ENCODE measurements at places on chromosomes 7 and 10.
A peak's percentile ranks its signal among the peaks of the same experiment; 100 is the strongest.

DNA sequence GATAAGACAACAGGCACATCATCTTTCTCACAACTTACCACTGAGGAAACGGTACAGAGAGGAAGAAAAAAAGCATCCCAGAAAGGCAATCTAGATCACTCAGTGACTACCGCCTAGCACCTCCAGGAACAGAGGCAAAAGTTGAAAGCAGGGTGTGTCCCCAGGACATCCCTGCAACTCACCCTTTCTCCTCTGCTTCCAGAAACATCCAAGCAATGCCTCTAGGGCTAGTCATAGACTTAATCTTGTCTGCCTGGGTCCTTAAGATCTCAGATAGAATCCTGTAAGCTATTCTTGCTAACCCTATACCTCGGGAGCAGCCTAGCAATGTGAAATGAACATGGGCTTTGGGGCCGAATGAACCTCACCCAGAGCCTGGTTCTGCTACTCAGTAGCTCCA, 18.8 kb upstream of the PDCD4 start:
- DNase-seq = no peak

DNA sequence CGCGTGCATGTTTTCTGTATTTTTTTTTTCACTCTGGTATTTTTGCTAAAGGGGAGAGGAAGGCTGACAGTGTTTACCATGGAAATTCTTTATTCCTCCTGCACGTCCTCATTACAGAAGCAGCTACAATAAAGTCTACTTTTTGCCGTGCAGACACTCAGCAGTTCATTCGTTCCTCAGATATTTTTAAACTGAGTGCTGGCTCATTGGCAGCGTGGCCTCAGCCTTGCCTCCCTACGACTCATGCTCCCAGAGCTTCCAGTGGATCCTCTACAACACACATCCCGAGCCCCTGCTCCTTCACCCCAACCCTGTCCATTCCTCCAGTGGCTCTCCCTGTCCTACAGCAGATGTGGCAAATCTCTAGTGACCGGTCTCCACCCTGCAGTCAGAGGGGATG, 239.2 kb upstream of the ZMIZ1 start:
- no peak for DNase-seq

GRCh38 chr10:133313192-133313591, 4.5 kb downstream of the ZNF511 start:
- DNase-seq = no peak

- no peak for DNase-seq
Observed at GRCh38 chr10:71483885-71484751, 87.4 kb downstream of the CDH23 start.

DNA sequence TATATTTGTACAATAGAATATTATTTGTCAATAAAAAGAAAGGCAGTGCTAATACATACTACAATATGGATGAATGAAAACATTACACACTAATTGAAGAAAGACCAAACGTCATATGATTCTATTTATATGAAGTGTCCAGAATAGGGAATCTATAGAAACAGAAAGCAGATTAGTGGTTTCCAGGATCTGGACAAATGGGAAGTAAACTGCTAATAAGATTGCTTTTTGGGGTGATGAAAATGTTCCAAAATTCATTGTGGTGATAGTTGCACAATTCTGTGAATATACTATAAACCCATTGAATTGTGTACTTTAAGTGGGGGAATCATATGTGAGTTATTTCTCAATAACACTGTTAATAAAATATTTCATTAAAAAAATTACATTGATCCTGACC, 78.2 kb upstream of the IFRD1 start:
- no peak for DNase-seq

GRCh38 chr10:76393875-76394706, 962.7 kb downstream of the LRMDA start:
- no peak for DNase-seq

DNA sequence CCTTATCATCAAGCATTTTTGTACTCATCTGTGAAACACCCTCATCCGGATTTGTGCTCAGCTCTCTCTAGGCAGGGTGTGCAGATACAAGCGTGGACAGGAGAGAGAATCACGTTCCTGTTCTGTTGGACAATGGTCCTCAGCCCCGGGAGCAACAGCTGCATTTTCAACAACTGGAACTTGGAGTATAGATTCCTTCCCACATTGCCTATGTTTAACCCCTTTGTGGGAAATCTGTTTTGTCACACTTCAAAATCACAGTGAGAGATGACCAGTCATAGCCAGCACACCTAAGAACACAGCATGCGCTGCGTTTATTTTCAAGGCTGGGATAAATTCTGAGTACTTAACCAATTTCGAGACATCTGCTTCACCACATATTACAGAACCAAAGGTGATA, 32.5 kb downstream of the MAP3K8 start:
- no peak for DNase-seq

- peak; percentile 16 for DNase-seq
Observed at GRCh38 chr10:99232360-99232999, 3.2 kb downstream of the HPSE2 start.

DNA sequence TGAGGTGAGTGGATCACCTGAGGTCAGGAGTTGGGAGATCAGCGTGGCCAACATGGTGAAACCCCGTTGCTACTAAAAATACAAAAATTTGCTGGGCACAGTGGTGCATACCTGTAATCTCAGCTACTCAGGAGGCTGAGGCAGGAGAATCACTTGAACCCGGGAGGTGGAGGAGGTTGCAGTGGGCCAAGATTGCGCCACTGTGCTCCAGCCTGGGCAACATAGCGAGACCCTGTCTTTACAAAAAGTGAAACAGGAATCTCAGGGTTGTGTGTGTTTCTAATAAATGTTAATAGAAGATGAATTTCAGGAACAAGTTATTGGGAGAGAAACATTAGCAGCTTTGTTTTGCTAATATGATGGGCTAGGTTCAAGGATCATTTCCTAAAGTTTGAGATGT, 19.9 kb downstream of the PPP2R2D start:
- DNase-seq = no peak

DNA sequence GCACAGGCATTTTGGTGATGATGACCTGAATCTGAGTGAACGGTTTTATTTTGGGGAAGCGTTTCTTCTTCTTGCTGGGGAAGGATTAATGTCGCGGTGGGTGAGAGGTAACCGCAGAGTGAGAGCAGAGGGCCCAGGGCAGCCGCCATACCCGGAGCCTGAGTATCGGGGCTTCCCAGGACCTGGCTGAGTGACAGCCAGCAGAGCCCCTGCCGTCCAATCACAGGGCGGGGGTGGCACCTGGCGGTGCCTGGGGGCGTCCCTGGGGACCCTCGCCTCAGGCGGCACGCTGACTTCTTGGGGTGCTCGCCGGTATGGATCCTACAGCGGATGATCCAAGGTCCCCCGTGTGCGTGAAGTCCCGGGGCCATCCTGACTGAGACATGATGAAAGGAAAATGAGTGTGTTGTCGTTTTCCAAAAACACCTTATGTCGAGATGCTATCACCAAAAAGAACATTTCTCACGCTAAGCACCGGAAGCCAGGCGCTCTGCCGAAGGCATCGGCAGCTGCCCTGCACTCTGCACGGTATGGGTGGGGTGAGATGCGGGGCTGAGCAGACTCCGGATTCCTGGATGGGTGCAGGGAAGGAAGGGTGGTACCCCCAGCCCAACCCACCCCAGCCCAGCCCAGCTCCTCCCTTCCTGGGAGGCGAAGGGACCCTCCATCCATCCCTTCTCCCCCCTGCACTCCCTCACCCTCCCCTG, 227.9 kb upstream of the SHH start:
- DNase-seq = no peak

GRCh38 chr10:107453561-107453960, 289.1 kb upstream of the SORCS1 start:
- DNase-seq = no peak

- peak; percentile 26 for DNase-seq
Observed at GRCh38 chr10:81978238-81978637, 103.2 kb downstream of the NRG3 start.

DNA sequence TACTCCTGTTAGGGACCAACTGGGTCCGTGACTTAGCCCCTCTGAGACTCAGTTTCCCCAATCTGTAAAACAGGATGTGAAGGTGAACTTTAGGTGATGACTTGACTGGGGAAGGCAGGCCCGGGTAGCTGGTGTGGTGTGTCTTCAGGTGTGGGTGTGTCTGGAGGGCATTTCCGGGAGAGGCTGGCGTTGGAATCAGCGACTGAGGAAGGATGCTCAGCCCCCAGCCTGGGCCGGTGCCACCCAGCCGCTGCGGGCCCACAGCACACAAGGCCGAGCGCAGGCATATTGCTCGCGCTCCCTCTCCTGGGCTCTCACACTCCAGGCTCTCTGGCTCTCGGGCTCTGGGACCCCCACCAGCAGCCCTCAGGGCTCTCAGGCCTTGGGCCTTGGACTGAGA, 31.7 kb upstream of the CNPY1 start:
- no peak for DNase-seq

- peak; percentile 89 for DNase-seq
Observed at GRCh38 chr10:95793401-95794045, 37.6 kb downstream of the ENTPD1 start.

GRCh38 chr7:7576344-7576743, 9.7 kb downstream of the MIOS start:
- no peak for DNase-seq

GRCh38 chr7:158683541-158683940, 21.1 kb downstream of the NCAPG2 start:
- DNase-seq = no peak

- no peak for DNase-seq
Observed at GRCh38 chr7:46932306-46932675, 649.6 kb downstream of the TNS3 start.

DNA sequence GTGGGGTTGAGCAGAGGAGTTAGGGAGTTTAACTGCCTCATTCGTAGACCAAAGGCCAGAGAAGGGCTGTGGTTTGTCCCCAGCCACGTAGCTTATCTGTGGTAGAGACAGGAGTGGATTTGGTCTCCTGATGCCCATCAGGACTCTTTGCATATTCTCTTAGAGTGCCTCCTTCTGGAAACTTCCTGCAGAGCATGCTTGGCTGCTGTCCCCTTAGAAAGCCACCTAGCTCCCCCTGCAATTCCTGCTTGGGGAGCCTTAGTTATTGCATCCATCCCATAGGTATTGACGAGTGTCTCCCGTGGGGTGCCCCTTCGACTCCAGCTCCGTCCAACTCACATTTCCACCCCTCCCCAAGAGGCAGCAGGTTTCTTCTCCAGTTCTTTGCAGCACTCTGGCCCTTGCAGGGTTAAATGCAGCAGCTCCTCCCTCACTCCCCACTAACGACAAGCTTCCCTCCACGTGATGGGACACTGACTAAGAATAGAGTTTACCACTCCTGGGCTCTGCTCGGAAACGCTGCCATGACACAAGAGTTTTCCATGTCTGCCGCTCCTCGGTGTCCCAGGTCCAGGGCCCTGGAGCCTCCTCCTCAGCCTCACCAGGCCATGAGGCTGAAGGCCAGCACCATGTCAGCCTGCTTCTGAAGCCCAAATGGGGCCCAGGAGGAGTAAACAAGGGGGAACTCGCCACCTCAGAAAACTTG, 147.8 kb upstream of the UNC5B start:
- no peak for DNase-seq

- no peak for DNase-seq
Observed at GRCh38 chr7:32525839-32526238, 30.6 kb downstream of the AVL9 start.

GRCh38 chr7:29039821-29040578, 81.9 kb upstream of the TRIL start:
- DNase-seq = no peak

- no peak for DNase-seq
Observed at GRCh38 chr7:45389073-45389872, 184.9 kb upstream of the ADCY1 start.

DNA sequence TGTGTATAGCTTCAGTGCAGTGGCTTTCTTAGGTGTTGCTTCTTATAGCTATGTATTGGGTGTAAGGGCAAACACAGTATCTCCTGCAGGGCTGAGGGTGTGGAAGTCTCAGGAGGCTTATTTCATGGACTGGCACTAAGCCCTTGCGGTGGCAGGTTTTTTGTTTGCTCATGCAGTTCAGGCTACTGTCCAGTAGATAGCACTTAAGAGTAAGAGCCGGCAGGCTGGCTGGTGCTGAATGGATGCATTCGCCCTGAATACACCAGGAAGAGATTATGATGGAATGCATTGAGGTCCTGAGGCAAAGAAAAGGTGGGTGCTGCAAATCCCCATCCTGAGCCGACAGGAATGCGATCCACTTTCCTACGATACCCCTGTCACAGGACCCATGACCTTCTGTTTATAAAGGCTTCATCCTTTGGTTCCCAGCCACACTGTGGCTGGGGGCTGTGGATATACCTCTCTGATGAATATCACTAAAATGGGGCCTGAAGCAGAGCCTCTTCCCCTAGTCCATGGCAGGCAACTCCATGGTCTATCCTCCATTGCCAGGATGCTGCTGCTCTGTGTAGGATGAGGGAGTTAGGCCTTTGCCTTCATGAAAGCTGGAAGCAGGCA, 44.9 kb downstream of the ANXA8 start:
- DNase-seq = peak; percentile 28

- no peak for DNase-seq
Observed at GRCh38 chr7:29488203-29488970, 75.2 kb upstream of the PRR15 start.

GRCh38 chr10:91610444-91610843, 22.4 kb downstream of the PPP1R3C start:
- no peak for DNase-seq

DNA sequence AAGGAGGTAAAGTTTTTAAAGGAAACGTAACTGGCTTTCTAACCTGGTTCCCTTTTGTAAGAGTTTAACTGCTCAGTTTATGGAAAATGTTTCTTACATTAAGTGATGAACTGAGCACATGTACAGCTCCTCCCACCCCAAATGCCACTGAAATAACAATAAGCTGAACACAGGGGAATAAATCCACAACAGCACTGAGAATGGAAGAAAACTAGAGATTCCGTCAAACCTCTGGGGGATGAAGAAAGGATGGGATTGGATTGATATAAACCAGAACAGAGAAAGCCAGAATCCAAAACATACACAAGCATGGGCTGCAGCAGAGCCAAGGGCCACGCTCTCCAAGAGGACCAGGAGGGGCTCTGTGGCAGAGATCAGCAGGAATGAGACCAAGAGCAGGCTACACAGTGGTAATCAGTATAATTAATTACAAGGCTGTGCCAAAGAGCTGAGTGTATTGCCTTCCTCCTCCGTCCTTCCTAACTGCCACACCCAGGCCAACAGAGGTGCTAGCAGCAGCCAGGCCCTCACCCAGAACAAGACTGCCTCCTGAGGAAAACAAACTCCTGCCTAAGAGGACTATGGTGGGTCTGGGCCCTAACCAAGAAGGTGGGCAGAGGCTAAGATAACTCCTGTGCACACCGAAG, 73.9 kb downstream of the KIAA1549 start:
- no peak for DNase-seq

GRCh38 chr7:2853147-2853546, 9.0 kb upstream of the GNA12 start:
- DNase-seq = no peak

DNA sequence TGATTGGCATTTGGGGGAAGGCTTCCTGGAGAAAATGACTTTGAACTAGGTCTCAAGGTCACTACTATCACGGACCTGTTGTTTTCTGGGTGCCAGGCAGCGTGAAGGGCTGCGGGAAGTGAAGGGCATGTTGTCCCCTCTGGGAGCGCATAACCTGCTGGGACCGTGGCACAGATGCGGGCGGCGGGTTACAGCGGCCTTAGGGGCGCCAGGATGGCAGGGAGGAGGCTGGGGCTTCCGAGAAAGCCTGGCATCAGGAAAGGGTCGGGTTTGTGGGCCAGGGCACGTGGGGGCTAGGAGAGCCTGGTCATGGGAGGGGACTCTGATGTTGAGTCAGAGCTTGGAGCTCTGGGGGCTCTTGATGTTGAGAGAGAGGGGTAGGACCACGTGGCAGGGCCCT, 6.1 kb downstream of the SLC4A2 start:
- no peak for DNase-seq

GRCh38 chr10:76270464-76270863, 839.0 kb downstream of the LRMDA start:
- DNase-seq = no peak

- no peak for DNase-seq
Observed at GRCh38 chr10:107072786-107073185, 91.7 kb downstream of the SORCS1 start.
